ENCODE measurements at places on chromosomes 13 and 19.

- DNase-seq, result peak; percentile 63
Observed at GRCh38 chr19:48390188-48391099, 907 bp downstream of the KDELR1 start.

DNA sequence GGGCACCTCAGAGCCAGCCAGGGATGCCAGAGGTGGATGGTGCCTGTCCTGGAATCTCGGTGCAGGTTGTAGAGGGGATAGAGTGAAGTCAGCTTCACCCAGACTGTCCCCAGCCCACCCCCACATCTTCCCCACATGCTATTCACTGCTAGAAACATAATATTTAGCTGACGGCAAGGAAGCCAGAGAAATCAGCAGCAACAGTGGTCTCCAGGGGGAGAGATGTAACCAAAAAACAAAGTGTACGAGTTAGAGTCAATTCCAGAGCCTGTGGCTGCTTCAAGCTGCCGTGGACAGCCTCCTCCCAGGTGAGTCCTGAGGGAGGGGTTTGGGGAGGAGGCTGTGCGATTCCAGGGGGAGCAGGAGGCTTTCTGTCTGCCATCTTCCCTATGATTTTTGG lies 97.6 kb downstream of the ZNF536 start:
- DNase-seq, result no peak

- DNase-seq, result no peak
Observed at GRCh38 chr13:93715866-93716265, 489.3 kb downstream of the GPC6 start.

DNA sequence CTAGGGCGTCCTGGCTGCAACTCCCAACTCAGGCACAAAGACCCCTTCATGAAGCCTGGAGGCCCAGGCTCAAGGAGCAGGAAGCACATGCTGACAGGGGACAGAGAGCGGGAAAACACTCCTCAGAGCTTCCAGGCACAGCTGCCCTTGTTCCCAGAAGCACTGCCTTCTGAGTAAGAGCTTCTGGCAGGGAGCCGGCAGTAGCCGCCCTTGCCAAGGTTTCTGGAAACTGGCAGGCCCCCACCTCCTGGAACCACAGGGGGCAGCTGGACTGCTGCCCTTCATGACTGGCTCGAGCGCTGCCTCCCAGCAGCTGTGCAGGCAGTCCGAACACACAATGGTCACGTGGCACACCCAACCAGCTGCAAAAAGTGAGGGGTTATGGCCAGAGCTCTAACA lies 33.6 kb upstream of the EPHX3 start:
- peak; percentile 95 for DNase-seq

- DNase-seq, result peak; percentile 37
Observed at GRCh38 chr19:49331616-49332055, 3.6 kb upstream of the CD37 start.

- no peak for DNase-seq
Observed at GRCh38 chr19:6796278-6796677, 23.8 kb downstream of the VAV1 start.

DNA sequence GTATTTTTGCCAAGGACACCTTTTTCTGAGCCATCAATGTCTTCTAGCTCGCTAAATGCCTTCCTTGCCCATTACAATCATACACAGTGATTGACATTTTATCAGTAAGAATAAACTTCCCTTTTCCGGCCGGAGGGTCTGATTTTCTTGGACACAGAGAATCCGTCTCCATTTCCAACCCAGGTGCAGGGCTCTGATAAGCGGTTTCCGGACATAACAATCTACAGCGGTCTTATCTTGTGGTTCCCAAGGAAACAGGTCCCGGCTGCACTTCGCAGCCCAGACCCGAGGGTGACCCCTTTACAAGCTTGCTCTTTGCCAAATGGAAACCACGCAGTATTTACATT lies 5.1 kb upstream of the ZNF77 start:
- peak; percentile 7 for DNase-seq

DNA sequence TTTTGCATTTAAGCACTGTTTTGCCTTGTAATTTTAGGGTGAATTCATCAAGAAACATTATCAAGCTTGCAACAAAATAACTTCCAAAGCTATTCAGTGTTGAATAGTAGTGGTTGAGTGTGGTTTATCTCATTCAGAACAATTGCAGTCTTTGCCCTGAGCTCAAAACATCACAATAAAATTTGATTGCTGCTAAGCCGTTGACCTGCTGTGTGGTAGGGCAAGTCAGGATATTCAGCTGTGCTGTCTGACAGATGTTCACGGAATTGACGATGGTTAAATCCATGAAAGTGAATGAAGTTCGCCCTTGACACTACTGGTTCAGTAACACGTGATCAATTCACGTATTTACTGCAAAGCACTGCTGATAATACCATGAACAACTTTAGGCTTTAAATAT lies 66.9 kb downstream of the GJA3 start:
- DNase-seq, result no peak

- no peak for DNase-seq
Observed at GRCh38 chr13:44211704-44212346, 161.8 kb upstream of the SERP2 start.

GRCh38 chr13:67990868-67991267 lies 760.7 kb upstream of the PCDH9 start:
- no peak for DNase-seq

GRCh38 chr13:49444524-49445395 lies 686 bp downstream of the SETDB2 start:
- peak; percentile 88 for DNase-seq

DNA sequence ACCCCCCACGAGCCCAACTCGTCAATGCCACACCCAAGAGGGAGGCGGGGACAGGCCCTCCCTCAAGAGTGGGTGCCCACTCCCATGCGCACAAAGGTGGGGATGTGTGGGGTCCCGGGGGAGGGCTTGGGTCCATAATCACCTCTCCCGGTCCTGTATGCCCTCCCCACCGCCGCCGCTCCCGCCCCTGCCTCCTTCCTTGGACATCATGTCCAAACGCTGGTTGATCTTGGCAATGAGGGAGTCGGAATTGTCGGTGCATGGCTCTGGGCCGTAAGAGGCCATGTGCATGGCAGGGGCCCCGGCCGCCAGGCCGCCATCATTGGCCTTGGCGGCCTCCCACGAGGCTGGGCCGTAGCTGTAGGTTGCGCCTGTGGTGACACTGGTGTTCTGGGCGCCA lies 5.9 kb downstream of the AKAP8 start:
- DNase-seq, result no peak

- DNase-seq, result no peak
Observed at GRCh38 chr19:33459222-33460090, 62.1 kb downstream of the PEPD start.

- DNase-seq, result no peak
Observed at GRCh38 chr19:7460562-7460966, 28.3 kb downstream of the PEX11G start.

DNA sequence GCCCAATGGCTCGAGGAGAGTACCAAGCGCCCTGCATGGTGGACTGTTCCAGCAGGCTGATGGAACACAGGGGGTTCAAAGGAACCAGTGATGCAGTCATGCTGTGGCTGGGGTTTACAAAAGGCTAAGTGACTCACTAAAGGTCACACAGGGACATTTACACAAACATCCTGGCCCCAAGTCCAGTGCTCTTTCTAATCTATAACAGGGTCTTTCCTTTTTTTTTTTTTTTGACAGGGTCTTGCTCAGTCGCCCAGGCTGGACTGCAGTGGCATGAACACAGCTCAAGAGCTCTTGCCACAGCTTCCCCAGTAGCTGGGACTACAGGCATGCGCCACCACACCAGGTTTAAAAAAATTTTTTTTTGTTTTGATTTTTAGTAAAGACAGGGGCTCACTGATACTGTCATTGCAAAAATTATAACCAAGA lies 2.8 kb upstream of the SLC25A15 start:
- no peak for DNase-seq

DNA sequence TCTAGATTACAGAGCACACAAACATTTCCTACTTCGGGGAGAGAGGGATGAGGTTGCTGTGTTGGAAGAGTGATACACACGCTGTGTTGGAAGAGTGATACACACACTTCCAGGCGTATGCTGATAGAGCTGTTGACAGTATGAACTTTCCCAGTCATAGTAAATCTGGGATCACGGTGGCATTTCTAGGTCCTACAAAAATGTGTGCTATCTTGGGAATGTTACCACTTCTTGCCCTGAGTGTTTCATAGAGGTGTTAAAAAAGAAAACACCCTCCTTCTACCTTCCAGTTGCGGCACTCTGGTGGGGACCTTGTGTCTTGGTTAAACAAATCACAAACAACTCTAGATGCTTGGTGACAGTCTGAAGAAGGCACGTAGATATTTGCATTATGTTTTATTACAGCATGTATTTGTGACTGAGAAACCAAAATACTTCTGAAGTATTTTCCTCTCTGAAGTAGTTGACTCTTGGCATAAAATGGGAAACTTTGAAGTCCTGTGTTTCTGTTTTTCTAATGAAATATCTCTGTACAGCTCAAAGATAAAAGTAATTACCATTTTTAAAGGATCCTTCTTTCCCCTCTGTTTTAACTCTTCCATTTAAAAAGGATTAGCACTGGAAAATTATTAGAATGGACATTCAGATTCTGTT lies 52.5 kb downstream of the ARHGAP35 start:
- peak; percentile 25 for DNase-seq

- peak; percentile 59 for DNase-seq
Observed at GRCh38 chr19:36030264-36031148, 2.2 kb downstream of the CLIP3 start.

DNA sequence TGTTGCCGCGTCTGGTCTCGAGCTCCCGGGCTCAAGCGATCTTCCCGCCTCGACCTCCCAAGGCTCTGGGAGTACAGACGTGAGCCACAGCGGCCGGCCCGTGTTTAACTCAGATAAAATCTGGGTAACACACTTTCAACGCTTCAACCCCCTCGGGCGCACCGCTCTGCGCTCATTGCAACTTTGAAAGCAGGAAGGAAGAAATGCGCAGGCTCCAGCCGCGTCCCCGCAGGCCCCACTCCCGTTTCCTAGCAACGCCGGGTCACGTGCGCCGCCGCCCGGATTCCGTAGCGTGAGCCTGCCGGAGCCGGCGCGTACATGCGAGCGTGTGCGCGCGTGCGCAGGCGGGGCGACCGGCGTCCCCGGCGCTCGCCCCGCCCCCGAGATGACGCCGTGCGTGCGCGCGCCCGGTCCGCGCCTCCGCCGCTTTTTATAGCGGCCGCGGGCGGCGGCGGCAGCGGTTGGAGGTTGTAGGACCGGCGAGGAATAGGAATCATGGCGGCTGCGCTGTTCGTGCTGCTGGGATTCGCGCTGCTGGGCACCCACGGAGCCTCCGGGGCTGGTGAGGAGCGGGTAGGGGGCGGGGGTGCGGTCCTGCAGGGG lies at the start of gene BSG:
BSG (plus strand) TSS at position 457 of the 603 bp plus-strand sequence; CDS start at position 496, 39 bp downstream.
- DNase-seq, result peak; percentile 96

DNA sequence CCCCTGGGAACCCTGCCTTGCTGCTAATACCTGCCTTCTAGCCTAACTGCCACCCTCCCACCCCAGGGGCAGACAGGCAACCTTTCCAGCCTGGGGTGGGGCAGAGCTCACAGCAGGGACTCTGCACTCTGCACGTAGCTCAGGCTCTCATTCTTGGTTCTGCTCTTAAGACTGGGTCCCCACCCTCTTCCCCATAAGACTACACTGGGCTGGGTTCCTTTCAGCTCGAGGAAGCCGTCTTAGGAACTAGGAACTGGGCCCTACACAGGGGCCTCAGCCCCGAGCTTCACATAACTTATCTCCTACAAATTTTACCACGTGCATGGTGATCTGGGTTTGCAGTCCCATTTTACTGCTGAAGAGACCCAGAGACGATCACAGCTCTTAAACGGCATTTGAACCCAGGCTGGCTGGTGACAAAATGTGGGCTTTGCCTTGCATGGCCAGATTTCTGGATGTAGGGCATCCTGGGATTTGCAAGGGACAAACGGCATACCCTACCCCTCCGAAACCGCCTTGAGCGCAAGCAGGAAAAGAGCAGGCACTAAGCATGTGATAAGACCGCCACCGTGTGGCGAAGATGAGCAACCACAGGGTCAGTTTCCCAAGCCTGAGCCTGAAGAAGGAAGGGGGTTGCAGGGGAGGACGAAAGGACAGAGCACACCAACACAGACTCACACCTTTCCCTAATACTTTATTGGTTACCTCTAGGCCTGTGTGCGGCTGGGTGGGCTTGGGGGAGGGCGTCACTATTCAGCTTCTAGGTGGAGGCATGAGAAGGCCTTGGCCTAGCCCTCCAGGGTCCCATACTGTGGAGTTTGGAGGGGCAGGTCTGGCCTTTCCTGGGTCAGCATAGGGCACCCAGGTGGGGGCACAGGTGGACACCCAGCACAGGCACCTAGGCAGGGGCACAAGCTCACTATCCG lies 5.1 kb downstream of the JUNB start:
- DNase-seq, result peak; percentile 72

- DNase-seq, result no peak
Observed at GRCh38 chr13:98842070-98842469, 89.6 kb upstream of the SLC15A1 start.

- no peak for DNase-seq
Observed at GRCh38 chr13:26558987-26559386, 1.5 kb downstream of the WASF3 start.

DNA sequence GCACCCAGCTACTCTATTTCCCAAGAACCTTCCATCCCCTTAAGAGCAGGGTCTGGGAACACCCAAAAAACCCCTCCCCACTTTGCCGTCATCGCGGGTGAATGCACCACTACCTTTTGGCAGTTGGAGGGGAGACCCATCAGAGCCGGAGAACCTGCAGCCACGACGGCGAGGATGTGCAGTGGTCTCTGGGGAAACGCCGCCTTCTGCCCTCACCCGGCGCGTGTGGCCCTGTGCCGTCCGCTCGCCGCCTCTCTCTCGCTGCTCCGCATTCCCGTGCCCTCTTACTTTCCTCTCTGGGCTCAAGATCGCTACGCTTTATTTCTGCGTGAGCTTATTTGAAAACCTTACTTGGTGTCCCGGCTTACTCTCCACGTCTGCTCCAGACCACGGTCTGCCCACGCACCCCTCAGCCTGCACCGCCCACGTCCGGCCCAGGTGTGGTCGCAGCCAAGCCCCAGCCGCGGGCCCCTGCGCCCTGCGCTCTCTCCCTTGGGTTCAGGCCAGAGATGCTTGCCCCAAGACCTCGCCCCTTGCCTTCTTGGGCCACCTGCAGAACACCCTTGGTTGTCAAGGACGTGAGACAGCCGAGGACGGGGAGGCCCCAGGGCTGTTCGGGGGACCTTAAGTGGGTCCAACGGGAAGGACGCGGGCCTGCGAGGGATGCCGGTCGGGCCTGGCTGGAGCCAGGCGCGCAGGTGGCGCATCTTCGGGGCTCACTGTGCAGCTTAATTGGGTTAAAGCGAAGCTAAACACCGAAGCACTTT lies 2.0 kb upstream of the MAB21L1 start:
- DNase-seq, result no peak

All from AG10803 (cell line).